Breast epithelium (tissue), 4 donors: ENCODE measurements at places on chromosomes 4 and X. TPM values are rescaled to one million over a fixed set of nuclear protein-coding genes. Genes with fewer than 3 reads are reported as not detected.
A peak's percentile ranks its signal among the peaks of the same experiment; 100 is the strongest.

DNA sequence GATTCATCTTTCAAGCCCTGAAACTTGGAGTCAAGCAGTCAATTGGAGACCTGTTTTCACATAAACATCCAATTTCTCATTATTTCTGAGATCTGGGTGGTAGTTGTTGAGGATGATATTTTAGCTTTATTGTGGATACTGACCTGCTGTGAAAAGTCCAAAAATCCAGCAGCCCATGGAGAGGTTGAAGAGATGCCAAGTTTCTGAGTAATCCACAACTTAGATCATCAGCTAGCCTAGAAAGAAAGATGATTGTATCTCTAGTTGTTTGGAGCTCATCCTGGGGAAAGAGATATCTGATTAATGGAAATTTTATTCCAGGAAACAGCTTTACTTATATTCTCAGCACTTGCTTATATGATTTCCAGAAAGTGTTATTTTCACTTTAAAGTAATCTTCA is 48.6 kb upstream of the DCX start:
- DNase-seq, result no peak

DNA sequence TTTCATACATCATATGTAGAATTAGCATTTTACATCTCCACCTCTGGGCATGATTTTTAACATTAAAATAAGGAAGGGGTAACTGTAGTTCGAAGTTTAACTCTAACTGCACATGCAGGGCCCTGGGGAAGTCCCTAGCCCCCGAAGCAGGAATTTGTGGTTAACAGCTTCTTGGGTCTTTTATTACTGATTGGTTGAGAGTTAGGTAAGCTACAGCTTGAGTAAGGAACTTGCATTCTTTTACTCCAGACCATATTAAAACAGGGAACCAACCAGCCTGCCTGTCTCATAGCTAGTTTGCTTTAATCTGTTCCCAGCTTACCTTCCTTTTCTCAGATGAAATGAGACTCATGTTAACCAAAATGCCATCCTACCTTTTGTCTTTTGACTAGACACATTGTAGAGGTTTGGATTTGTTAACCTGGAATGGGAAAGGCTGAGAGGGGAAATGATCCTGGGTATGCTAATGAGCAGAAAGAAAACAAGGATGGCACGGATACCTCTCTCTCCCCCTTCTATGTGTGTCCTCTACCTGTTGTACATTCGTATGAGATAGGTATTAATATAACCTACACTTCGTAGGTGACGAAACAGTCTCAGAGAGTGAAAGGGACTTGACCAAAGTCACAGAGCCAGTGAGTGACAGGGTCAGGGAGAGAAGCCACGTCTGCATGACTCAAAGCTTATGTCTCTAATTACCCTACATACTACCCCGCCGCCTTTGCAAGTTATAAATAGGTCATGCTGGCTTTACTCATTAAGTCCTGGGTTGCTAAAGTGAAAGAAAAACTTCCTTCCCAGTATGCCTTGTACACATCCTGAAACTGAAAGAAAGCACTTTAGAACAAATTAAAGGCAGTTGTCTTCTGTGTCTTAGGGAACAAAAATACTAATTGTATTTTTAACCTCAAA is 119.5 kb upstream of the AFF2 start:
- no peak for DNase-seq

GRCh38 chr4:76670631-76671030 is 227.3 kb downstream of the SOWAHB start:
- DNase-seq, result no peak

- no peak for DNase-seq
Observed at GRCh38 chrX:39528161-39528916, 569.4 kb downstream of the BCOR start.

Gene CENPVL2
- not detected for total RNA-seq

Gene VSIG1
- not detected for total RNA-seq

DNA sequence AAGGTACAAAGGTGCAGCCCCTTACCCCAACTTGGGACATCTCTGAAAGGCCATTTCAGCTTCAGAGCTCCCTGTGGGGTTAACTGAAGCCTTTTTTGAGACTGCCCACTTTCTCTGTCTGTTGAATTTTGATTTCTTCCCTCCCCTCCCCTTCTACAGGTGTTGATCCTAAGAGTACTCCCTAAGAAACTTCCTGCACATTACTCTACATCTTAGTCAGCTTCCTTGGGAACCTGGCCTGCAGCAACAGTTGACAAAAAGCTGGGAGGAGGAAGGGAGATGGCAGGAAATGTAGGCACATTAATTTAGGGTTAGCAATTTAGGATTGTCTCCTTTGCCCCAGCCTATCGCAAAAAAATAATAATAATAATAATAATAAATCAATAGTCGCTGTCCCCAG is 1.2 kb upstream of the IDS start:
- no peak for DNase-seq

DNA sequence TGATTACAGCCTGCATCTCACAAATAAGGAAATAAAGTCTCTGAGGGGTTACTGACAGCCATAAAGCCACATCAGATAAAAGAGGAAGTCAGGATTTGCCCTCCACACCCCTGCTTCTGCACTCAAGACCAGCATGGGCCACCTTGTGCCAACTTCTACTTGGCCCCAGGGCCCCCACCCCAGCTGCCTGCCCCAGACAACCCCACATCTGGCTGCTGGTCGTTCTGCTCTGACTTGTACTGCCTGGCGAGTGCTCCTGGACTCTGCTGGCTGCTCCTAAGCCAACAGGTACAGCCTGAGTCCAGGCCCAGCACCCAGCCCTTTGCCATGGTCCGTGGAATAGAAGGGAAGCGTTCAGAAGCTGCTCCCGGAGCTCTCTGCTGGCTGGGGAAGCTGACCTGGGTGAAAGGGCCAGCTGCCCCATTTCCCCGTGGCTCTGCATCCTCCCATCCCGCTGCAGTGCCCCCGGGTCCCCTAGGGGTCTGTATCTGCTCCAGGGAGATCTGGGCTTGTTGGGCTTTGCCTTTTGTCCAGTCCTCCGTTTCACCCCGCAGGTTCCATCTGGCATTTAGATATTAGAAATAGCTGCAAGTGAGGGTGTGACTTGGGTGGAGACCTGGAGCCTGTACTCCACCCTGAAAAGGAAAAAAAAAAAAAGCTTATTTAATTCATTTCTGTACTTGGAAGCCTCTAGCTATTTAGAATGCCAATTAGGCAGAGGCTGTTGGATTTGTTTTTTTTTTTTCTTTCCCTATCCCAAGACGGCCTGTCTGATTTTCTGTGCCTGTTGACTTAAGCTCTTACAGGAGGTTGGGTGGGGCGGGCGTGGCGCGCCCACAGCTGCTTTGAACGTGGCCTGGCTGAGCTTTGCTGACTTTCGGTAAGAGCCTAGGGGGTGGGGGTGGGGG is 194.7 kb downstream of the PTTG2 start:
- no peak for DNase-seq

GRCh38 chrX:138938003-138938402 is 226.5 kb upstream of the FGF13 start:
- no peak for DNase-seq

DNA sequence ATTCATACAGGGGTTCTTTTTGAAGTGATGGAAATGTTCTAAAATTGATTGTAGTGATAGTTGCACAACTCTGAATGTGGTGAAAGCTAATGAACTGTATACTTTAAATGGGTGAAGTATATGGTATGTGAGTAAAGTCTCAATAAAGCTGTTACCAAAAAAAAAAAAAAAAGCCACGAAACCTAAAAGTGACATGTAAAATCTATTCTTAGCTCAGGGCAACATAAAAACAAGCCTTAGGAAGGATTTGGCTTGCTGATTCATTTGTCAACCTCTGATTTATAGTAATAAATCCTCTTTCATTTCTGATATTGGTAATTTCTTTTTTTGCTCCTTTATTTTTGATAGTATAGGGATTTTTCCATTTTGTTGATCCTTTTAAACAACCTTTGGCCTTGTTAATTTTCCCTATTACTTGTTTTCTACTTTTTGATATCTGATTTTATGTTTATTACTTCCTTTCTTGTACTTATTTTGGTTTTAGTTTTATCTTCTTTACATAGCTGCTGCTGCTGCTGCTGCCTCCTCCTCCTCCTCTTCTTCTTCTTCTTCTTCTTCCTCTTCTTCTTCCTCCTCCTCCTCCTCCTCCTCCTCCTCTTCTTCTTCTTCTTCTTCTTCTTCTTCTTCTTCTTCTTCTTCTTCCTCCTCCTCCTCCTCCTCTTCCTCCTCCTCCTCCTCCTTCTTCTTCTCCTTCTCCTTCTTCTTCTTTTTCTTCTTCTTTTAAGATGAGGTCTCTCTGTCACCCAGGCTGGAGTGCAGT is 79.4 kb downstream of the ADGRG4 start:
- DNase-seq, result no peak

- no peak for DNase-seq
Observed at GRCh38 chr4:176593943-176594342, 198.8 kb downstream of the VEGFC start.

DNA sequence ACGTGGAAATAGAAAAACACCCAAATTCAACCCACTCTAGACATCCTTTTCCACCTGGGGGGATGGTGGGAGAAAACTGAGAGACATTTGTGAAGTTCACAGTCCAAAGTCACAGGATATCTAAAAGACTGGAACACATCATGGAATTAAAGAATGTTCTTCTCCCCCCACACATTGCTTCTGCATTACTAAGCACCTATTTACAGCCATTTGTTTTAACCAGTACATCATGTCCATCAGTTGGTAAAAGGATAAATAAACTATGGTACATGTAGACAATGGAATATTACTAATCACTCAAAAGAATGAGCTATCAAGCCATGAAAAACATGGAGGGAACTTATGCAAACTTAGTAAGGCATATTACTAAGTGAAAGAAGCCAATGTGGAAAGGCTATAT is 185.5 kb upstream of the ANXA10 start:
- no peak for DNase-seq

DNA sequence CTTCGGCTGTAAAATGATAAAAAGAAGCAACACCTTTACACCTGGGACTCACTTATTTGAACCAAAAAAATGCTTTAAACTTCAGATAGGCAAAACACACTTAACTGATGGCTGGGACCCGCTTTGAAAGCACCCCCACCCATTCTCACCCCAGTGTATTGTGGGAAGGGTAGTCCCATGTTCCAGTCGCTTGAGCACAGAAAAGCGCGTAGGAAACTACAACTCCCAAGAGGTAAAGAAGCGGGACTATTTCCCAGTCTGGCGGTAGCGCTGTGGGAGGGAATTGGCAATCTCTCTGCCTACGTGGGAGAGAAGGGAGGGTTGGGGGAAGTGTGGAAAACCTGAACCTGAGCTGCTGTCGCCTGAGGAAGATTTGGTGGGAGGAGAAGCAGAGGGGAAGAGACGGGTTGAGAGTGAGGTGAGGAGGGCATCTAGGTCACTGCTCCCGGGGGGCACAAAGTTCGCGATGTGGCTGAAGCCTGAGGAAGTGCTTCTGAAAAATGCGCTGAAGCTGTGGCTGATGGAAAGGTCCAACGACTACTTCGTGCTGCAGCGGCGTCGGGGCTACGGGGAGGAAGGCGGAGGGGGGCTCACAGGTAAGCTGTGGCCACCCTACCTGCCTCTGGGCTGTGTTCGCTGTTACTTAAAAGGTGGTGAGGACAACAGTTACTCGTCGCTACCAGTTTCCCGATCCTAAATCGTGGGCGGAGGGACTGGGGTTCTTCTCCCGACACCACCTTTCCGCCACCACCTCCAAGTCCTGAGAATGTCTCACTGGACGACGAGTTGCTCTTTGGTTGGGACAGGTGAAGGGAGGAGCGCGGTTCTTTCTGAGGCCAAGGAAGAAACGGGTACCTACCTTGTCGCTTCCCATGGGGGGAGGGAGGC is at the start of gene TBC1D8B:
Gene TBC1D8B (plus strand): TSS at position 286 of the 888 bp plus-strand sequence. CDS start 181 bp downstream, at position 467.
- peak; percentile 78 for DNase-seq

Gene SUV39H1
- total RNA-seq, result 5.3 TPM

- DNase-seq, result no peak
Observed at GRCh38 chr4:125739760-125740159, 425.0 kb downstream of the FAT4 start.

- no peak for DNase-seq
Observed at GRCh38 chrX:13396924-13397323, 77.1 kb upstream of the ATXN3L start.

DNA sequence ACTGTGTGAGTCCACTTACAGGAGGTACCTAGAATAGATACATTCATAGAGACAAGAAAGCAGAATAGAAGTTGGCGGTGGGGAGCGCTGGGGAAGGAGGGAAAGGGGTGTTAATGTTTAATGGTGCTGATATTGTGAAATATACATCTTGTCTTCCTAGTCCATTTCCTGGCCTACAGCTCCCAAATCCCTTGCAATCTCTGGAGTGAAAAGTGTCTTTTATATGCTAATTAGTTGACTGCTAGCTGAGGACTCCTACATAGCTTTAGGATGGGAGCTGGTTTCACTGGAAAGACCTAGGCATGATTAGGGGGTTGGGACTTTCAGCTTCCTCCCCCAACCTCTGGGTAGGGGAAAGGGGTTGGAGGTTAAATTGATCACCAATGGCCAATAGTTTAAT is 36.0 kb downstream of the FUNDC1 start:
- DNase-seq, result no peak

GRCh38 chr4:20623939-20624338 is 76.3 kb upstream of the PACRGL start:
- DNase-seq, result no peak

- DNase-seq, result no peak
Observed at GRCh38 chrX:10795721-10796120, 175.3 kb upstream of the MID1 start.

Gene MAGEA11
- total RNA-seq, result not detected

DNA sequence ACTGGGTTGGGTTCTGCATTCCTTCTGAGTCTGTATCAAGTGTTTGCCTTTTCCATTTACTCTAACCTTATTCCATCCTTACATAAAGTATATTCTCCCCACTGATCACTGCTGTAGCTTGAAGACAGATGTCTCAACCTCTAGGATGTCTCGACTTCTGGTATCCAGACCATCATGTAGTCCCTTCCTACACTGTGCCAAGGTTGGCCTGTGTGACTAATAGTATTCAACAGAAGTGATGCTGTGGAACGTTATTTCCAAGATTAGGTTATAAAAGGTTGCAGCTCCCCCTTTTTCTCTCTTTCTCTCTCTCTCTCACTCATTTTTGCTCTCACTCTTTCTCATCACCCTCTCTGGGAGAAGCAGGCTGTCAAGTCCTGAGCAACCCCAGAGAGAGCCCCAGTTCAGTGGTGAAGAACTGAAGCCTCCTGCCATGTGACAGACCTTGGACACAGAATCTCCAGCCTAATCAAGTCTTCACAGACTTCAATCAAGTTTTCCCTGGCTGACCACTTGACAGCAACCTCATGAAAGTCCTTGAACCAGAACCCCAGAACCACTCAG is 75.4 kb downstream of the PRDM5 start:
- no peak for DNase-seq

Gene FAT4
- 13.4 TPM for total RNA-seq

DNA sequence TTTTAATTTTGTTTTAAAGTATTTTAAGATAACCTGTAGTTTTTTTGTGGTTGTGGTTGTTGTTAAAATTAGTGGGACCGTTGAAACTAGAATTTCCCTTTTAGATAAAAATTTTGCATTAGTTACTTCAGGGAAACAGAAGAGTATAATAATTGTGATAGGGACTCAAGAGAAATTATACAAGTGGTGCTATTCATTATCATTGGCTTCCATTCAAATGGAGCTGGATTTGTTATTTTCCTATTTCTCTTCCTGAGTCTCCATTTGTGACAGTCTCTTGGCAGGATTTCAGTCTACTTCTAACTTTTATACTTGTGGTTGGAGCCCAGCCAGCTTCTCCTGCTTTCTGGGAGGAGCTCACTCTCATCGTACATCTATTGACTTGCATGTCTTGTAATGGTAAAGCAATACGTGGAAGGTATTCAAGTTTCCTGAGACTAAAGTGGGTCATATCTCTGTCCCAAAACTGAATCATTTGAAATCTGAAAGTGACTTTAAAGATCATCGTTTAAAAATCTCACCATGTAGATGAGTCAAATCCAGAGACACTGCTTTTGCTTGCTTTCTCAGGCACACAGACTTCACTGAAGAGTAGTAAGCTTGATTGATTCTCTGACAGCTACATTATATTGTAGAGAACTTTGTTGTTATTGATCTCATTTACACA is 155.8 kb downstream of the RPA4 start:
- DNase-seq, result no peak

Gene MSX1
- total RNA-seq, result 5.4 TPM
